HFFc6 (cell line): ENCODE measurements at places on chromosomes 12 and 14. TPM values are rescaled to one million over a fixed set of nuclear protein-coding genes. Genes with fewer than 3 reads are reported as not detected.

GRCh38 chr14:90642244-90642717, 173.9 kb downstream of the TTC7B start:
- 0 out of 2 replicates have a peak, but pooled peaks cover 3% of the 10 kb centered on the region for H3K27me3 ChIP-seq
- no peak overlapping the region for H3K4me3 ChIP-seq
- no peak overlapping the region; the same call in 1 of the 2 replicates for H3K27ac ChIP-seq

Gene ANKRD33
- not detected in 3 replicates for total RNA-seq

GRCh38 chr12:19613051-19613535, 173.8 kb downstream of the AEBP2 start:
- peaks cover 4% of the 10 kb centered on the region; the same call in 1 of the 2 replicates for H3K4me1 ChIP-seq
- H3K4me3 ChIP-seq, result no peak overlapping the region
- no peak for DNase-seq

- H3K4me1 ChIP-seq, result peaks cover 18% of the 10 kb centered on the region
- H3K36me3 ChIP-seq, result no peaks in the 10 kb centered on the region
- H3K4me3 ChIP-seq, result no peak overlapping the region
- no peak for DNase-seq
Observed at GRCh38 chr12:6790496-6791150, 1.3 kb downstream of the CD4 start.

DNA sequence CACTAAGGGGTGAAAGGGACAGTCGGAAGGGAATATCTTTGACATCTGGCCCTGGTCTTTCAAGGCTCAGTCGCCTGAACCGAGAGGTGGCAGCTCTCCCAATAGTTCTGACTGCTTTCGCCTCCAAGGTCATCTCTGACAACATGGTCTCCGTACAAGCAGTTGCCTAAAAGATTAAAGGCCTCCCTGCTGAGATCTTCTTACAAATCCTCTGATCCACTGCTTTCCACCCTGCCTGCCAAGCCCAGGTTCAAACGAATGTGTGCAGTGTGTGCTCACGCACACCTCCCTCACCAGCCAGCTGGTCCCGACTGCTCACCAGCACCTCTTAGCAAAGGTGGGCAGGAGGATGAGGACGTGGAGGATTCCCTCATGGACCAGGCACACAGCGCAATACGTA, 10.4 kb downstream of the B4GALNT3 start:
- peaks cover 29% of the 10 kb centered on the region for H3K27me3 ChIP-seq
- H3K4me3 ChIP-seq, result no peak overlapping the region
- no peaks in the 10 kb centered on the region for H3K36me3 ChIP-seq
- H3K4me1 ChIP-seq, result peaks cover 19% of the 10 kb centered on the region
- no peak for DNase-seq

Gene NTN4
- 52.4 to 105 TPM (median 86.0 TPM) in 3 replicates for total RNA-seq

Gene INHBC
- total RNA-seq, result not detected in 3 replicates

DNA sequence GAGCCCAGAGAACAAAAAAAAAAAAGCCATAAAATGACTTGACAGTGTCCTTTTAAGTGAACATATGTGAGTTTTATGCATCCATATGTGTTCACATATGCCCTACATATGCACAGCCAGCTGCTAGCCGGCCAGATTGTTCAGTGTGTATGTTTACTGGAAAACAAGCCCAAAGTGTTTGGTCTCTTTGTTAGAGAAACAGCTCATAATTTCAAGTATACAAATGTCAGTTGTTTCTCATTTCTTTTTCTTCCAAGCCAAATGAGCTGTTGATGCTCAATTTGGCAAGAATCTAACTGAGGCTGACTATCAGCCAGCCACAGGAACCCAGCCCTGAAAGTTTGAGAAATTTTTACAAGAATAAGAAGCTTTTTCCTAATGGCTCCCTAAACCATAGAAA, 60.8 kb upstream of the TSPAN8 start:
- no peak for DNase-seq
- H3K36me3 ChIP-seq, result no peaks in the 10 kb centered on the region
- H3K27me3 ChIP-seq, result no peaks in the 10 kb centered on the region
- no peaks in the 10 kb centered on the region for H3K4me1 ChIP-seq
- no peak overlapping the region for H3K4me3 ChIP-seq
